ENCODE measurements at places on chromosomes 3 and 15. TPM values are rescaled to one million over a fixed set of nuclear protein-coding genes. Genes with fewer than 3 reads are reported as not detected.

DNA sequence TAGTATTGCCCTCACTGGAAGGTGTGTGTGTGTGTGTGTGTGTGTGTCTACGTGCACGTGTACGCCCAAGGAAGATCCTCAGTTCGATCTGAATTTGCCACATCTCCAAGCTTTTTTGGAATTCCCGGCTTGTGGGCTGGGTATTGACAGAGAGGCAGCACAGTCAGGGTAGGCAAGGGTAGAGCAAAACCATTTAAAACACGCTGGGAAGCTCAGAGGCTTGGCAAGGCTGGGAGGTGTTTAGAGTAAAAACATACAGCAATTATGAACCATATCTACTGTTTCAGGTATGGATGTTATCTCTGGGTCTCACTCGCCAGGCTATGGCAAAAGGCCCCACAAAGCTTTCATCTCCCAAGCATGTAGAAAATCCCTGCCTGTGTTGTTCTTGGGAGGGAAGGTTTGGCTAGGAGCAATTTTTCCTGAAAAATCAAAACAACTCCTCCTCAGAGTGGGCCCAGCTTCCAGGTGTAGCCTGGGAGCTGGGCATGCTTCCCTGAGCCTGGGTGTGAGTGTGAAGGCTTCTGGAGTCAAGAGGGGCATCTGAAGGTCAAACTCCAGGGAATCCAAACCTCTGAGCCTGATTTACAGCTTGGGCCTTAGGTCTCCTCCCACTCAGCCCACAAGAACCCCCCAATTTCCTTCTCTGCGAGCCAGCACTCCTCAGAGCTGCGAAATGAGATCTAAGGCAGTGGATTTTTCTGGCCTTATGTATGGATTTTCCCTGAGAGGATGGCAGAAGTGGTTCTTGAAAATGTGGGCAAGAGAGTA is 244.8 kb upstream of the TPRG1 start:
- no peaks in the 10 kb centered on the region for H3K36me3 ChIP-seq
- H3K4me3 ChIP-seq: no peak overlapping the region

Gene CDHR4
- 1.0 TPM for total RNA-seq

Gene LCTL
- total RNA-seq: not detected

DNA sequence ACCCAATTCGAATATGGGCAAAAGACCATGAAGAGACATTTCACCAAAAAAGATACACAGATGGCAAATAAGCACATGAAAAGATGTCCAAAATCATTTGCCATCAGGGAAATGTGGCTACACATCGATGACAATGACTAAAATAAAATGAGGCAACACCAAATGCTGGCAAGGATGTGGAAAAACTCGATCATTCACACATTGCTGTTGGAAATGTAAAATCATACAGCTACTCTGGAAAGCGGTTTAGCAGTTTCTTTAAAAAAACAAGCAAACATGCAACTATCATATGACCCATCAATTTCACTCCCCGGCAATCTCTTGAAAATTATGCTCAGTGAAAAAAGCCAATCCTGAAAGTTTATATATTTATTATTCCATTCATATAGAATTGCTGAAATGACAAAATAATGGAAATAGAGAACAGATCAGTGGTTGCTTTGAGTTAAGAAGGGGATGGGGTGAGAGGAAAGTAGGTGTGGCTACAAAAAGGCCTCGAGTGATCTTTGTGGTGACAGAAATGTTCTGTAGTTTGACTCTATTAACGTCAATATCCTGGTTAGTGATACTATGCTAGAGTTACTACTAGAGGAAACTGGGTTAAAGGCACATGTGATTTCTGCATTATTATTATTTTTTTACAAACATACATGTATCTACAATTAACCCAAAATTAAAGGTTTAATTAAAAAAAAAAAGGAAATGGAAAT is 45.0 kb downstream of the DLG1 start:
- no peak overlapping the region for H3K27ac ChIP-seq
- no peaks in the 10 kb centered on the region for H3K4me1 ChIP-seq
- H3K36me3 ChIP-seq: peaks cover 3% of the 10 kb centered on the region
- H3K27me3 ChIP-seq: no peaks in the 10 kb centered on the region
- no peak for DNase-seq

GRCh38 chr3:37849146-37849923 is 12.3 kb upstream of the CTDSPL start:
- H3K4me3 ChIP-seq: no peak overlapping the region
- no peak for DNase-seq
- no peaks in the 10 kb centered on the region for H3K36me3 ChIP-seq
- H3K27ac ChIP-seq: no peak overlapping the region
- H3K27me3 ChIP-seq: no peaks in the 10 kb centered on the region

DNA sequence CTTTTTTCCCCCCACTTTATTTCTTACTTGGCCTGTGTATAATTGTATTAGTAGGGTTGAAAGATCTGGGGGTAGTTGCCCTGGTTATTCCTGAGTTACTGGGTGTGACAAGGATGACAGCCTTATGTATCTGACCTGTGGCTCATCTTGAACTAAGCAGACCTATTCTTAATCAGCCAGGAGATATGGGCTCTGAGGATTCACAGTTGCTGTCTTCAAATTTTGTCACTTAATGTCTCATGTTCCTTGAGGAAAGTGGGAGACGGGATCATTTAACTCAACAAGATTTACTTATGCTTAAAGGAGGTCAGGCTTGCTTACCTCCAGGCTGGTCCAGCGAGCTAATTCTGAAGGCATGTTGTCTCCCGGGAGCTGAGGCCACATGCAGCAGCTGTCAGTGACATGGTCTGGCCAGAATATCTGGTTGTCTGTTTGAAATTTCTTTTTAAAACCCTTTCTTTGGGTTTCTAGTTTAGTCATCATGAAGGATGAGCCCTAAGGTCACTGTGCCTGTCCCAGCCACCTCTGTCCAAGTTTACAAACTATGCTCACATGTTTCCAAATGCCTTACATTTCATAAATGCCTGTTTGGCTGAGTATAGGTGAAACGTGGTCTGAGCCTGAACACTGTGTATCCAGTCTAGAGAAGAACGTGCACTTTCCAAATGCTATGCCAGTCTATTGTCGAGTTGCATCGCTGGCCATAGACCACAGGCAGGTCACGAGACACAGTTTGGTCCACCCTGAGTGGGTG is 26.8 kb downstream of the LRTM1 start:
- DNase-seq: no peak
- H3K27ac ChIP-seq: no peak overlapping the region
- H3K36me3 ChIP-seq: no peaks in the 10 kb centered on the region
- no peaks in the 10 kb centered on the region for H3K4me1 ChIP-seq
- no peaks in the 10 kb centered on the region for H3K27me3 ChIP-seq
- no peak overlapping the region for H3K4me3 ChIP-seq

Gene HPS3
- total RNA-seq: 35.9 TPM

- H3K27me3 ChIP-seq: no peaks in the 10 kb centered on the region
- no peak overlapping the region for H3K27ac ChIP-seq
- DNase-seq: no peak
Observed at GRCh38 chr15:99057020-99057419, 47.9 kb upstream of the SYNM start.

DNA sequence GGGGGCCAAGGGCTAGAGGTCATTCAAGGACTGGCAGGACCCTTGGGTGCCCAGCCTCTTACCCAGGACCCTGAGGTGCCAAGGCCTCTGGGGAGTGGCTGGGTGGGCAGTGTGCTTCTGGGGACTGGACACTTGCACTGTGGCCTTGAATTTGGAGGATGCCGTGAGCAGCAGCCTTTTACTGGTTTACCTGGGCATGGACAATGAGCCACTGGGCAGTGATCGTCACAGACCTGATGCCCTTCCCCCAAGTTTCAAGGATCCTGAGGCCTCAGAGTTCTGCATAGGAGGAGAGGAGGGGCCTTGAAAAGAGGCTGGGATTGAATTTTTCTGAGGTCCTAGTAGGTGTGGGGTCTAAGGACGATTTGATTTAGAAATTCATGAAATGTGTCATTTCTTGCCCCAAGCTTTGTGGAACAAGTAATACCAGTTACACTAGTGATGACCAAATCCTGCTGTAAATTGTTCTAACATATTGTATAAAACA is 146.1 kb upstream of the TPM1 start:
- H3K4me3 ChIP-seq: no peak overlapping the region
- H3K36me3 ChIP-seq: no peaks in the 10 kb centered on the region
- no peaks in the 10 kb centered on the region for H3K27me3 ChIP-seq
- peaks cover 27% of the 10 kb centered on the region for H3K4me1 ChIP-seq

DNA sequence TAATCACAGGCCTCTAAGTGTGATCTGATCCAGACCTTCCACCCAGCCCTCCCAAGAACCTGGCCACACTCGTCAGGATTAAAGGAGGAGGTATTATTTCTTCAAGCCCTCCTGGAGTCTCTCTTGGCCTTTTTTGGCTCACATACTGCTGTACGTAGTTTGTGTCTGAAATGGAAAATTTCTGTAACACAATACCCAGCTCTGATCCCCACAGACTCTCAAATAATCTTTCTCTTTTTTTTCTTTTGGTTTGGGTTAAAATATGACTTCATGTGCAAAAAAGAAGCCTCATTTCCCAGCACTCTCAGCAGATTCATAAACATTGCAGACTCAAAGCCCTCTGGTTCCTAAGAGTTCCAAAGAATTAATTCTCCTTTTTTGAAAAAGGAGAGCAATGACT is 96.5 kb upstream of the PHLDB2 start:
- H3K27me3 ChIP-seq: no peaks in the 10 kb centered on the region
- no peak for DNase-seq
- no peaks in the 10 kb centered on the region for H3K4me1 ChIP-seq
- no peaks in the 10 kb centered on the region for H3K36me3 ChIP-seq

Gene PYGO1
- total RNA-seq: 0.85 TPM

GRCh38 chr15:59791755-59792154 is 102.6 kb upstream of the BNIP2 start:
- no peaks in the 10 kb centered on the region for H3K27me3 ChIP-seq
- no peaks in the 10 kb centered on the region for H3K36me3 ChIP-seq
- DNase-seq: no peak
- H3K4me1 ChIP-seq: no peaks in the 10 kb centered on the region
- H3K27ac ChIP-seq: no peak overlapping the region
- H3K4me3 ChIP-seq: no peak overlapping the region

Gene NLGN1
- total RNA-seq: 3.3 TPM

DNA sequence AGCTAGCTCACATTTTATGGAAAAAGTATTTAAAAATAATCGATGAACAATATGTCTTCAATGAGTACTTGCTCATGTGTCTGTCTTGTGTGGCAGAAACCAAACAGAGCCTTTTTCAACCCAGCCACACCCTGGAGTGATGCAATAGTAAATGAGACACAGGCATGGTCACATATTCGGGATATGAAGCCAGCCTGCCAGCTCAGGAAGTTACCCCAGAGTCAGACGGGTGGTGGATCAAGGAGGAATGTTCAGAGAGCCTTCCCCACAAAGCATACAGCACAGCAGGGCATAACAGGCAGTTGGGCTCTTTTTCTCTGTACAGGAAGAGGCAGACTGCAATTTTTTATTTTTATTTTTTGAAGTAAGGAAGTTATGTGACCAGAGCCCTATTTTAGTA is 27.3 kb downstream of the LARP6 start:
- H3K36me3 ChIP-seq: no peaks in the 10 kb centered on the region
- peaks cover 7% of the 10 kb centered on the region for H3K4me1 ChIP-seq
- H3K4me3 ChIP-seq: no peak overlapping the region
- no peaks in the 10 kb centered on the region for H3K27me3 ChIP-seq
- H3K27ac ChIP-seq: no peak overlapping the region

Gene NXPE3
- total RNA-seq: 2.5 TPM

DNA sequence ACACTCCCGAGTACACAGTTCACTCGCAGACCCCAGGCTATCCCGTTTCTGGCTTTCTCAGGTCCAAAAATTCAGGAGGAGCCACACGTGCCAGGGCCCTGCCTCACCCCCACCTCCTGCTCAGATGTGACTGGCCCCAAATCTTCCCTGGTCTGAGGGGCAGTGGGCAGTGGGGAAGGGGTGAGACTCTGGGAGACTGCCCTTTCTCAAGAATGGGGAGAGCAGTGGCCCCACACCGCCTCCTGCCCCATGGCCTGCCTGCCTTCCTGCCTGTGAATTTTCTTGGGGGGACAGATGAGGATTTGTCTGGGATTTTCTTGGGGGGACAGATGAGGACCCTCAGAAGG is 174.6 kb downstream of the MEGF11 start:
- H3K27ac ChIP-seq: no peak overlapping the region
- H3K4me3 ChIP-seq: no peak overlapping the region
- peaks cover 6% of the 10 kb centered on the region for H3K4me1 ChIP-seq
- no peak for DNase-seq

- H3K27ac ChIP-seq: no peak overlapping the region
- H3K36me3 ChIP-seq: no peaks in the 10 kb centered on the region
- no peaks in the 10 kb centered on the region for H3K27me3 ChIP-seq
- no peaks in the 10 kb centered on the region for H3K4me1 ChIP-seq
Observed at GRCh38 chr3:5709714-5710113, 522.2 kb downstream of the EDEM1 start.

Gene CAMP
- not detected for total RNA-seq

DNA sequence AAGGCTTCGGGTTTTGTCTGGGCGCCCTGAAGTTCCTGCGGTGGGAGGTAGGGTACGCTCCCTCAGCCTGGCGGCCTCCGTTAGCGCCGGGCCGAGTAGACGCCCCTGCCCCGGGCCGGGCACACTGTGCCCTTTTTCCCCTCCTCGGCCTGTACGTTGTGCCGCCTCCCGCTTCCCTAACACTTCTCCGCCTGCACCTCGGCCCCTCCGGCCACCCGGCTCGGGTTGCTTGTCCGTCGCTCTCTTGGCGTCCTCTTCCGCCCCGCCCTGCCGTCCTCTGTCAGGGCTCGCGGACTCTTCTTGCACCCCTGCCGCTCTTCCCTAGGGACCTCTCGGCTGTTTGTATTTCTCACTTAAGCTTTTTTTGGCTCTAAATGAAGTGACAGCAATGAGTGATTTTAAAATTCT is 384 bp downstream of the KNL1 start:
- H3K4me1 ChIP-seq: no peaks in the 10 kb centered on the region
- peak overlapping the region; percentile 90 for H3K27ac ChIP-seq
- no peaks in the 10 kb centered on the region for H3K27me3 ChIP-seq
- DNase-seq: peak; percentile 69
- peak overlapping the region; percentile 66 for H3K4me3 ChIP-seq
- no peaks in the 10 kb centered on the region for H3K36me3 ChIP-seq

Gene SI
- 1,584 TPM for total RNA-seq

- no peak for DNase-seq
- no peaks in the 10 kb centered on the region for H3K4me1 ChIP-seq
- no peak overlapping the region for H3K27ac ChIP-seq
- H3K4me3 ChIP-seq: no peak overlapping the region
- H3K36me3 ChIP-seq: no peaks in the 10 kb centered on the region
Observed at GRCh38 chr3:79011821-79012529, 755.8 kb downstream of the ROBO1 start.

- no peak overlapping the region for H3K4me3 ChIP-seq
- no peak overlapping the region for H3K27ac ChIP-seq
- no peaks in the 10 kb centered on the region for H3K27me3 ChIP-seq
- H3K36me3 ChIP-seq: no peaks in the 10 kb centered on the region
Observed at GRCh38 chr3:88003115-88003755, 55.6 kb downstream of the CGGBP1 start.

DNA sequence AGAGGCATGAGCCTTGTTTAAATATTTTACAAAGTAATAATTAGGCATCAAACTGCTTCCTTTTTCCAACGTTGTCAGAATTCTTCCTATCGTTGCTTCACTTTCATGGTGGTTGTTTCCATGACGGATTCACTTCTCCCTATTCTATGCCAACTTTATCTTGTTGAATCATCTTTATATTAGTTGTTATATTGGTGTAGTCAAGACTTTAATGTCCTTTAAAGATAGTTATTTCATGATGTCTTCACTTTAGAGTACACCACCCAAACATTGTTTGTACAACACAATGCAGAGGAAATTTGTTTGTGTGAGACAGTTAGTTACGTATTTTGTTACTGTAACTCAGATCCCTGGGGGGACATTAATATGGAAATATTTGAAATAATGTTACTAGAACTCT is 61.9 kb downstream of the CRYBG3 start:
- no peak for DNase-seq
- H3K4me3 ChIP-seq: no peak overlapping the region
- H3K27me3 ChIP-seq: no peaks in the 10 kb centered on the region
- H3K27ac ChIP-seq: no peak overlapping the region
- H3K4me1 ChIP-seq: no peaks in the 10 kb centered on the region
